ENCODE measurements at places on chromosomes 7 and 10.

- peak; percentile 41 for DNase-seq
Measured at GRCh38 chr10:94630017-94630688, 53.4 kb upstream of the CYP2C18 start.

DNA sequence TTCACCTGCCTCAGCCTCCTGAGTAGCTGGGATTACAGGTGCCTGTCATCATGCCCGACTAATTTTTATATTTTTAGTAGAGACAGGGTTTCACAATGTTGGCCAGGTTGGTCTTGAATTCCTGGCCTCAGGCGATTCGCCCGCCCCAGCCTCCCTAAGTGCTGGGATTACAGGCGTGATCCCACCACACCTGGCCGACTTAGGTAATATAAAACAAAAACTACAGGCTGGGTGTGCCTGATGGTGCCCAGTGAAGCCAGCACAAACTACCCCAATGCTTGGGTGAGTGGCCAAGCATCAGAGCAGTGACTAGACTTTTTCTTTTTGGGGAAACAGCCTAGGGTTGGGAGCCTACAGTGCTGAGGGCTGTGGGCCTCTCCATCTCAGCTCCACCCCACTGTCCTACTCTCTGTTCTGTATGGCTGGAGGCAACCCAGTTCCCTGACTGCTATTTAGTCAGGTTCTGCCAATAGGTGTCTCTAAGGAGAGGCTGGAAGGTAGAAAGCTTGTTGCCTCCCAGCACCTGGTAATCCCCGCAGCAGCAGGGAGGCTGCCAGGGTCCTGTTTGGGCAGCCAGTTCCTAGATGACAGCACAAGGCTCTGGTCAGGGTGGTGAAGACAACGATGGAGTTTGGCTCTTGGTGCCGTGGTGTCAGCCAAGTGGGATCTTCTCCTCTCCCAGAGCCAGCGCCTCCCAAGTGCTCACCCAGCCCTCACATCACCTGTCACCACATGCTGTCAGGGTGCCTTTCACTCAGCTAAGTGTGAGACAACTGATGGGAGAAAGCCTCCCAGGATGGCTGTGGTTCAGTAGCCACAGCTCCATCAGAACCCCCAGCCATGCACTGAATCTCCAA lies 10.4 kb upstream of the NACAD start:
- no peak for DNase-seq

GRCh38 chr10:126459032-126459831 lies 71.0 kb upstream of the ADAM12 start:
- DNase-seq: peak; percentile 89

GRCh38 chr7:103031781-103032180 lies 42.8 kb downstream of the FBXL13 start:
- no peak for DNase-seq
